ENCODE measurements at places on chromosomes 3 and 15. TPM values are rescaled to one million over a fixed set of nuclear protein-coding genes. Genes with fewer than 3 reads are reported as not detected.

SNRPA1 gene
- 63.0 TPM for total RNA-seq

PCOLCE2 gene
- 6.2 TPM for total RNA-seq

SPATA12 gene
- total RNA-seq, result 0.05 TPM

ESYT3 gene
- not detected for total RNA-seq

SLC9C1 gene
- not detected for total RNA-seq

SENP8 gene
- total RNA-seq, result 0.66 TPM

CD47 gene
- 39.0 TPM for total RNA-seq

GOLGA6L7 gene
- not detected for total RNA-seq

CLDN18 gene
- not detected for total RNA-seq

ROBO1 gene
- 0.25 TPM for total RNA-seq

AZI2 gene
- total RNA-seq, result 10.0 TPM

SAMD7 gene
- total RNA-seq, result not detected

CIDEC gene
- 1.5 TPM for total RNA-seq

IL5RA gene
- total RNA-seq, result not detected

RTP4 gene
- total RNA-seq, result 0.23 TPM

COL6A5 gene
- total RNA-seq, result not detected

PRSS50 gene
- total RNA-seq, result not detected

BMF gene
- total RNA-seq, result 11.6 TPM

CLDN11 gene
- total RNA-seq, result 0.56 TPM

ALS2CL gene
- 13.2 TPM for total RNA-seq

MST1R gene
- total RNA-seq, result 60.3 TPM

GOLGA6L4 gene
- 0.48 TPM for total RNA-seq

SLC24A5 gene
- not detected for total RNA-seq

ZNF197 gene
- total RNA-seq, result 2.2 TPM

LRRC3B gene
- total RNA-seq, result not detected

CCNDBP1 gene
- 52.0 TPM for total RNA-seq

GOLGA8O gene
- total RNA-seq, result not detected

ILDR1 gene
- total RNA-seq, result 7.4 TPM

ANKUB1 gene
- not detected for total RNA-seq

TMEM40 gene
- not detected for total RNA-seq

SLC28A2 gene
- not detected for total RNA-seq

ALDH1A2 gene
- total RNA-seq, result 0.25 TPM

GTF2A2 gene
- total RNA-seq, result 95.4 TPM

CDHR4 gene
- total RNA-seq, result 0.15 TPM

CEMIP gene
- total RNA-seq, result 7.3 TPM

SLC6A20 gene
- total RNA-seq, result 8.3 TPM

CAPN3 gene
- not detected for total RNA-seq

Measured in HT-29 (cell line).